Progenitor cell of endocrine pancreas (in vitro differentiated cells): ENCODE measurements at places on chromosomes 5 and 9.

DNA sequence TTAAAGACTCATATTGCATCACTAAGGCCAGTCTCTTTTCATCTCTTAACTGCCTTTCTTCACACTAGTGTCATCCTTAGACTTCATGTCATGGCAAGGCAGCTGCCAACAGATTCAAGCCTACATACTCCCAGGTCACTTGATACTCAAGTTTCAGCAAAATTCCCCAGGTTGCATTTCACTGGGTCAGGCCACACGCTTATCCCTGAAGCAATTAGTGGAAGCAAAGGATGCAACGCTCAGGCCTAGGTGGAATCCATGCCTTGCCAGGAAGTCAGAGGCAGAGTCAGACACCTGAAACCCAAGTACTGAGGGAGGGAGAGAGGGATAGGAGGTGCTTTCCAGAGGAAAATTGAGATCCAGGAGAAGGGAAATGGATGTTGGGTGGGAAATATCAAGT lies 28.9 kb downstream of the YIPF5 start:
- no peak for DNase-seq

DNA sequence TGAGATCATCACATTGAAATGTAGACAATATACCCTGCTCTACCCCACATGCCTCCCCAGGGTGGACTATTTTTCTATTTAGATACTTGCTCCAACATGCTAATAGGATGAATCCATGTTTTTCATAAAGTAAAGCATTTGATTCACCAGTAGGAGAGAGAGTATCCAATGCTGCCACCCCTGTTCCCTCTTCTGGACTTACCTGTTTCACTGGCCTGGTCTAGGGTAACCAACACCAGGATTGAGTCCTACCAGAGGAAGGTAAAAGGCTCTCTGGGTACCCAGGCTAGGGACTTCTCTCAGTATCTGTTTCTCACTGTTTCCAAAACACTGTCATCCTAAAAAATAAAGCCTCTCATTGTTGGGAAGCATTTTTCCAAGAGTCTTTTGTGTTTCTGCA lies 30.2 kb upstream of the GABRP start:
- no peak for DNase-seq

GRCh38 chr5:156402387-156402921 lies 75.5 kb downstream of the SGCD start:
- no peak for DNase-seq

DNA sequence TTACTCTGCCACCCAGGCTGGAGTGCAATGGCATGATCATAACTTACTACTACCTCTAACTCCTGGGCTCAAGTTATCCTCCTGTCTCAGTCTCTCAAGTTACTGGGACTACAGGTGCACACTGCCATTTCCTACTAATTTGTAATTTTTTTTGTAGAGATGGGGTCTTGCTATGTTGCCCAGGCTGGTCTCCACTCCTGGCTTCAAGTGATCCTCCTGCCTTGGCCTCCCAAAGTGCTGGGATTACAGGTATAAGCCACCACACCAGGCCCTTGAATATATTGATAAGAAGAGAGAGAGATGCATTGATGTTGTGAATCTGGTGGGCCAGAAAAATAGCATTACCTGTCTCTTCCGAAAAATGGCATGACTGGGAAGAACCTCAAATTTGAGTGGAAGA lies 21.0 kb upstream of the RCL1 start:
- no peak for DNase-seq

DNA sequence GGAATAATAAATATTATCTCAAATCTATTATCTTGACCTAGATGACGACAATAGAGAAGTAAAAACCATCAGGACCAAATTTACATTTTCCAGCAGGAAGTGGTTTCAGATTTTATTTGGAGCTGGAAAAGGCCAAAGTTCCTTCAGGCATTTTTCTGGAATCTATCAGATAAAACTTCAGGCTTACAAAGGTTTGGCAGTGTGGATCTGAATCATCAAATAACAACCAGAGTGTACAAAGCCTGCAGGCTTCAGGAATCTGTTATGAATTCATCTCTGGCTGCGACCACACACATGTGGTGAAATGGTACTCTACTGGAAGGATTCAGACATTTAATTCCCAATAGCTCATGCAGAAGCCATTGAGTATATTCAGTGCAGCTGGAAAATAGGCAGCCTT lies 726.4 kb upstream of the GRAMD2B start:
- DNase-seq, result no peak
